ENCODE measurements at places on chromosomes 4 and X.

GRCh38 chrX:72181178-72182125 lies at the start of gene PIN4:
Gene PIN4 (plus strand): TSS chrX:72181757. CDS start chrX:72181786, 29 bp downstream.
- peak; percentile 97 for DNase-seq

DNA sequence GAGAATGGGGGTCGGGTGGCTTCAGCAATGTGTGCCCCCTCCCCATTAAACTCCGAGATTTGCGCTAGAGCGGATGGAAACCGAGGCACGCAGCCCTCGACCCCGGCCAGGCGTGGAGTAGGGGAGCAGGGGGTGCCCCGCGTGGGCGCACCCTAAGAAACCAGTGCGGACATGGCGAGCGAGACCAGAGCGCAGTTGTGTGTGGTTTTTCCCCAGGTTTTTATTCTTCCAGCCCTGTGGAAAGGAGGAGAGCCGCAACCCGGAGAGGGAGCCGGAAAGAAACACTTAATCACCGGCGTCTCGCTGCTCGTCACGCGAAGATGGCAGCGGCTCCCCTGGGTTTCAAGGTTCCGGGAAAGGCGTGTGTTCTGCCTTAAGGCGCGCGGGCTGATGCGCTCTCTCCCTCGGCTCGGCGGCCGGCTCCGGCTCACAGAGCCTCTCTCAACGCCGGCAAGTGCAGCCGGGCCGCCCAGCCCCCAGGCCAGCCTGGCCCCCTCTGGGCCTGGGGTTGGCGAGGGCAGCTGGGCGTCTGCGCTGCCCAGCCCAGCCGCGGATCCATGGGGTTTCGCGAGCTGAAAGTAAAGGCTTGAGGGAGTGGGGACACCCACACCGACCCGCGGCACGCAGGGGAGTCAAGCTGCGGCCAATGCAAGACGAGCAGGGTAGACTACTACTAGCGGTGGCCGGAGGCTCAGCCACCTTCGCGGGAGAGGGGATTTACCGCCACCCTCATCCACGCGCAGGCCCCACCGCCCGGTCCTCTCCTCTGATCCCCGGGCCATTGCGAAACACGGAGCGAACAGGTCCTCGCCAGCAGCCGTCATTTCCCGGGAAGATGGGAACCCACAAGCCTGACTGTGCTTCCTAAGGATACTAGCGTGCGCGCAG lies 74.0 kb upstream of the BCOR start:
- DNase-seq = peak; percentile 51

GRCh38 chrX:30965767-30966166 lies 76.7 kb upstream of the TAB3 start:
- no peak for DNase-seq

GRCh38 chr4:113835005-113835404 lies 73.5 kb upstream of the CAMK2D start:
- no peak for DNase-seq

- DNase-seq = no peak
Measured at GRCh38 chr4:37798616-37799015, 27.9 kb upstream of the PGM2 start.

DNA sequence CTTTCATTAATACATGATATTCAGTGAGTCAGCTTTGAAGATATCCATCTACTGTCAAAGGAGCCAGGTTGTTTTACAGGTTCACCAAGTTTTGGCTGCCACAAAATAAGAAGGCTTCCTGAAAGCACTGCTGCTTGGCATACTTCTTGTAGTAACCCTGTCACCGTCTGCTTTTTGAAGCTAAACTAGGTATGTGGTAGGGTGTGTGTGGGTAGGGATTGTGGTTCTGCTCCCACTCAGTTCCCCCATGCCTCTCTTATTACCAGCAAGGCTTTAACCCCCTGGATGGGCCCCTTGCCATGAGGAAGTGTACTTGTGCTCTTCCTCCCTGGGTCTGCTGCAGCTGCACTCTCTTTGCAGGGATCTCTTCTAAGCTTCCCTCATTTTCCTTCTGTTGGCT lies 191.2 kb downstream of the BANK1 start:
- peak; percentile 51 for DNase-seq

- DNase-seq = no peak
Measured at GRCh38 chr4:181224852-181225251, 1018.4 kb upstream of the TENM3 start.

DNA sequence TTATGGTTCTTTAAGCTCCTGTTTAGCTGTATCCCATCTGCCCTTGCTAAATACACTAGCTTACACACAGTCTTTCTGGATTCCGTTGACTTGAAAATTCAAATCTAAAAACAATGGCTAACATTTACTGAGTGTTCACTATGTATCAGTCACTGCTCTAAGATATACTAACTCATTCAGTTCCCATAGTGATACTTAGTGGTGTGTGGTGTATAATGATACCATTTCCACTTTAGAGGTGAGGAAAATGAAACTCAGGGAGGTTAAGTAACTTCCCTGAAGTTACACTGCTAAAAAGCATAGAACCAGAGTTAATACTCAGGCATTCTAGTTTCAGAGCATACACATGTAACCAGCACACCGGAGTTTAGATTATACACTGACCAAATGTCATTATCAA lies 762.0 kb downstream of the GRID2 start:
- no peak for DNase-seq

DNA sequence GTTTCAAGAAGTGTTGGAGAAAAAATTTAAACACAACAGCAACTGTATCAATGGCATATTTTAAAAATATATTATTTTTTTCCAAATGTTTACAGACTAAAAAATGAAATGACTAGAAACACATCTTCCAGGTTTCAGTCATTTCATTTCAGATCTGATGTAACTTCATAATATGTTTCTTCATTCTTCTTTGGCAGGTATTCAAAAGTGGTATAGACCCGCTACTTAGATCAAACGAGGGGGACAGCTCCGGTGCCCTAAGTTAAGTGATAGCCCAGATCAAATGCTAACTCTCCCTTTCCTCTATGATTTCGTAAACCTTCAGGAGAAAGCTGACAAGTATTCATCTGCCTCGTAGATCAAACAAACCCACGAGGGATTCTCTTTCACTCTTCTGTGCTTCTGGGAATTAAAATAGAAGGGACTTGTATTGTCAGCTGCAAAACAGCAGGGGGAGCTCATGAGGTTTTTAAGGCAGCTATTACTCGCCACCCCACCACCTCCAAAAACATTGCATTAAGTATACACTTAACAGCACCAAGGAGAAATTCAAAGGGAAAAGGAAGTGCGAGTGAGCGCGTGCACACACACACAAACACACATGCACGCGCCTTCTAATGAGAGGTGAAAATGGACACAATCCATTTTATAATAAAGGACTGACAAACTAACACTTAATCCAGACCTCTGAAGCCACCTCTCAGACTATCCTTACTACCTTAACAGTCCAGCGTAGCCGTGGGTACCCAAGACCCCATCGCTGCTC lies 21.4 kb downstream of the HELT start:
- DNase-seq = peak; percentile 84

GRCh38 chr4:175325230-175325629 lies 407.1 kb downstream of the ADAM29 start:
- DNase-seq = no peak

DNA sequence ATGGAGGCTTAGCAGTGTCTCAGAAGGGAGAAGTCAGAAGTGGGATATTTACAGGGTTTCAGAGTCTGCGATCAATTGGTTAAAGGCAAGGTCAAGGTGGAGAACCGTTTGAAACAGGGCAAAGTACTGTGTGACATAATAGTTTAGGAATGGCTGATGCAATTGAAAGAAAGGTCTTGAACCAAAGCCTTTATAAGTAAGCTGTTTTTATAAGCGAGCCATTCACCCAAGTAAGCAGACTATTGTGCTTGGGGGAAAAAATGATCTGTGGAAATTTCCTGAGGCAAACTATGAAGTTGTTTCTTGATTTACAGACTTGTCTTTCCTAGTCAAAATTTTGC lies 327.3 kb downstream of the CAMK2D start:
- no peak for DNase-seq

- DNase-seq = no peak
Measured at GRCh38 chr4:19614171-19614570, 637.5 kb upstream of the SLIT2 start.

DNA sequence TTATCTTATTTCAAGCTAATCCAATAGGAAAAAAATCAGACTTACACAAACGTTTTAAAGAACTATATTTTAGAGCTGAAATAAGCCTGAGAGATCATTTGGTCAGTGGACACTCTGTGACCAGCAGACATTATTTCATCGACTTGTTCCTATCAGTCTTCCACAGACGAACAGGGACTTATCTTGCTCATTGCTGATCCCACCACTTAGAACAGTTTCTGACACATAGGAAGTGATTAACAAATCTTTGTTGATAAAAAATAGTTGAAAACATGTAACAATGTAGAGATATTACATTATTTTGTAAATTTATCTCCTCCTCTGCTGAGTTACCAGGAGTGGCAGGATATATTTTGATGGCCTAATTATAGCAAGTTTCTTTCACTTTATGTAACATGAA lies 65.8 kb downstream of the TAPT1 start:
- peak; percentile 36 for DNase-seq

DNA sequence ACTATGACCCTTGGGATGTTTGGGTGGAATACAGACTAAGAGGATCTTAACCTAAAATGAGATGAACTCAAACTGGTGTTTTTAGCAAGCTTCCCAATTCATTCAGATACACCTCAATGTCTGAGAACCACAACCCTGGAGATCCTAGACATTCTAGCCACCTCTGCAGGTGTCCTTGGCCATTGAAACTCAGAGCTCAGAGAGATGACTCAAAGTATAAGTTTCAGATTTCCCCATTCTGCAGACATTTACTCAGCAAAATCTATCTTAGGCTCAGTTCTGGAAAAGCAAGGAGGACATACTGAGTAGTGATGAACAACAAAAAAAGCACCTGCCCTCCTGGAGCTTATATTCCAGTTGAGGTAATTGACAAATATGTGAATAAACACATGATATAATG lies 47.8 kb downstream of the COMMD8 start:
- DNase-seq = no peak

DNA sequence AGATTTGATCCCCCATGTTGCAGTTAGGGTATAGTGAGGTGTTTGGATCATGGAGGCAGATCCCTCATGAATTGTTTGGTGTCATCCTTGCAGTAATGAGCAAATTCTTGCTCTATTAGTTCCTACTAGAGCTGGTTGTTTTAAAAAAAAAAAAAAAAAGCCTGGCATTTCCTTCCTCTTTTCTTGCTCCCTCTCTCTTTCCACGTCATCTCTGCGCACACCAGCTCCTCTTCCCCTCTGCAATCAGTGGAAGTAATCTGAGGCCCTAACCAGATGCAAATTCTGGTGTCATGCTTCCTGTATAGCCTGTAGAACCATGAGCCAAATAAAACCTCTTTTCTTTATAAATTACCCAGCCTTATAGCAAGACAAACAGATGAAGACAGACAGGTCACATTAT lies 24.5 kb downstream of the WDR17 start:
- peak; percentile 66 for DNase-seq

DNA sequence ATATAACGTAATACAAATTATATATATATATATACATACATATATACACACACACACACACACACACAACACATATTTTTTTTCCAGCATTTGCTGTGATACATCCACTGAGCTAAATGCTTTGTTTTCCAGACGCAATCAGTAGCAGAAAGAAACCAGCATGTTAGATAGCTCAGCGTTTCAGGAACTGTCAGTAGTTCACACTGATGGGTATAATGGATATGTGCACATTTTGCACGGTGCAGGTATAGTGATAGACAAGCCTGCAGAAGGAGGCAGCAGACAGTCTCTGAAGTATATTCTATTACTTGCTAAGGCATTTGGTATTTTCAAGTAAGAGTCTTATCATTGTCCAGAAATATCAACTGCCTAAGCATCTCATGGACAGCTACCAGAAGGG lies 741.6 kb upstream of the HS3ST1 start:
- no peak for DNase-seq

DNA sequence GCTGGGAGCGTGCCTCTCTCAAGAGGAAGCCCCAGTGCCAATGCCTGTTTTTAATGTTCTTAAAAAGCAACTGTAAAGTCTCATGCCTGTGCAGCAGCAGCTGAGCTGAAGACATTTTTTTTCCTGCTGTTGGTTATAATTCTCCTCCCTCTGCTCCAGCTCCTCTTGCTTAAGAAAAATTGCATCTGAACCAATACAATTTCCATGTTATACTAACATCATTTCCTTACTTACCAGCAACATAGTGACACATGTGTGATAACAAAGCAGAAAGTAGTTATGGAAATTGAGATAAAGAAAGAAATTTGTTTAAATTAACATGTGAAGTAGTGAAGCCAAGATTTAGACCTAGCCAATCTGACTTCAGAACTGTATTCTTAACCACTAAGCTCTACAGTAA lies 101.4 kb downstream of the TBC1D19 start:
- no peak for DNase-seq

DNA sequence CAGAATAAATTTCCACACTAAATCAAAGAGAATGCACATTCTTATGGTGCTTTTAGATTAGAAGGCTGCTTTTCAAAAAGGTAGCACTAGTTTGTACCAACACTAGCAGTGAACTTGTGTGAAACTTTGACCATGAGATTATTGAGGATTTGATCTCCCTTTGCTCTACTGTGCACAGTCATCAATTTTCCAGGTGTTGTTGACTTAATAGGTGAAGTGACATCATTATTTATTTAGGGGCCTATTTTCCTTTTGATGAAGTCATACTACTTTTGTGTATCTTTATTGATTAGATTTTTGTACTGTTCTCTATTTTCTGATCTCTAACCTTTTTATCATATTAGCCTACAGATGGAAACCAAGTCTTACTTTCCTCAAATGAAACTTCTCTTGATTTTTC lies 507.9 kb upstream of the LCORL start:
- no peak for DNase-seq

GRCh38 chr4:3423952-3424351 lies 17.8 kb upstream of the HGFAC start:
- DNase-seq = no peak

Measured in hematopoietic multipotent progenitor cell treated with erythropoietin and hydrocortisone succinate and interleukin-3 and kit ligand, for 6 days (in vitro differentiated cells).